ENCODE measurements at places on chromosomes 1 and 21.

DNA sequence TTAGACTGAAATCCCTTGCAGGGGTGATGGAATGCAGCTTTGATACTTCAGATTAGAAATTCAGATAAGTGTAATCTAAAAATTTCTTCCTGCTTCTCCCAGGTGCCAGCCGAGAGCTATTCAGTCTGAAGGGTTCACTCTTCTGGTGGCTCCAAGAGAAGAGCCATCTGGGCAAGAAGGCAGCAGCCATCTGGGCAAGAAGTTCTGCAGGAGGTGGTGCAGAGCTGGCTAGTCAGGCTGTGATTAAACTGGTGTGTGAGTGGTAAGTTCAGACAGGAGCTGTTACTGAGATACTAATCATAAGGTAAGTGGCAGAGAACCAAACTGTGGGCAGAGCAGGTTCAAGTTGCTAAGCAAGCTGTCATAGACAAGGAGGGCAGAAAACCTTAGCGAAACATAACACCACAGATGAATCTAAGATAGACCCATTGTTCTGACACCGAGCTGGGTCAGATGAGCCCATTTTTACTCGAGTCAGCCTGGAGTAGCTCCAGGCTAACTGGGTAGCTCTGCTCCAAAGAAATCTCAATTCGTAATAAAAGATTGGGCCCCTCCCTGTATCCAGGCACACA is 14.4 kb upstream of the TP53BP2 start:
- DNase-seq: no peak

DNA sequence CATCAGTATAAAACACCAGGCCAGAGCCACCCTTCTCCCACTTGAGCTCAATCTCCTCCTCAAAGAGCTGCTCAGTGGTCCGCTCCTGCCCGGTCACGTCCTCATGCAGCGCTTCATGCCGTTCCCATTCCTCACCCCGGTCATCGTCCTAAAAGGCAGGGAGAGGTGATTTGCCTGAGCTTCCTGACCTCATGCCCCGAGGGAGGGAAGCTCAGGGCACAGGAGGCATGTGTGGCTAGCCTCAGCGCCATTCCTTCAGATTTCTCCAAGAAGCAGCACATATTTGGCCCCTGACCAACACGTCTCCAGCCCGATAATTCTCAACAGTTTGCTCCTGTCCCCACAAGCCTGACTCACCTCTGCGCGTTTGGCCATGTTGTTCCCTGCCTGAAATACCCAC is 4.2 kb upstream of the GPN2 start:
- no peak for DNase-seq

- no peak for DNase-seq
Measured at GRCh38 chr1:186617926-186618325, 62.3 kb downstream of the PTGS2 start.

- DNase-seq: no peak
Measured at GRCh38 chr1:77371396-77371795, 89.6 kb downstream of the AK5 start.

DNA sequence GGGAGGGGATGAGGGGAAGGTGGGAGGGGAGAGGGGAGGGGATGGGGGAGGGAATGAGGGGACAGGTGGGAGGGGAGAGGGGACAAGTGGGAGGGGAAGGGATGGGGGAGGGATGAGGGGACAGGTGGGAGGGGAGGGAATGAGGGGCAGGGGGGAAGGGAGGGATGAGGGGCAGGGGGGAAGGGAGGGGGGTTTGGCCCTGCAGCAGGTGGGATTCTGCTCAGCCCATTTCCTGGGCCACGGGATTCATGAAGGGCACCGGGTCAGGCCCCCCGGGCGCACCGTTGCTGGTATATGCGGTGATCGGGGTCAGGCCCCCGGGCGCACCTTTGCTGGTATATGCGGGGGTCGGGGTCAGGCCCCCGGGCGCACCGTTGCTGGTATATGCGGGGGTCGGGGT is 15.1 kb upstream of the SAMD11 start:
- DNase-seq: no peak

- peak; percentile 66 for DNase-seq
Measured at GRCh38 chr21:45820171-45821091, 161.1 kb upstream of the COL6A1 start.

- DNase-seq: no peak
Measured at GRCh38 chr1:32099426-32099825, 8.4 kb upstream of the KPNA6 start.

DNA sequence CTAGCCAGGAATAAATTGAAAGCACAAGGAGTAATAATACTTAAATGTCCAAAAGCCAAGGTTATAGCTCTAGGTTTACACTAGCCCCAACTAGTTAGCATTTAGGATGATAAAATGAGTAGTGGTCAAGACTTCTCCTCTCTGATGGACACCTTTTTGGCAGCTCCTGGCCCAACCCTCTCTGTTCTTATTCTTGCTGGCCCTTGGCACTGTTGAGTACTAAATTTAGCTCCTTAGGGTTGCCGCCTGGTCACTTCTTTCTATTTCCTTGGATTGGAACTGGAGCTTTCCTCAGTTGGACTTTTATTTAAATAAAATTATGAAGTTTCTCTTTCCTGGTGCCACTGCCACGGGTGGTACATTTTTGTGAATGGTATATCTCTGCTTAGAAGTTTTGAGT is 28.3 kb downstream of the ARID1A start:
- DNase-seq: no peak

GRCh38 chr1:228209657-228210056 is 1.8 kb downstream of the OBSCN start:
- DNase-seq: no peak

DNA sequence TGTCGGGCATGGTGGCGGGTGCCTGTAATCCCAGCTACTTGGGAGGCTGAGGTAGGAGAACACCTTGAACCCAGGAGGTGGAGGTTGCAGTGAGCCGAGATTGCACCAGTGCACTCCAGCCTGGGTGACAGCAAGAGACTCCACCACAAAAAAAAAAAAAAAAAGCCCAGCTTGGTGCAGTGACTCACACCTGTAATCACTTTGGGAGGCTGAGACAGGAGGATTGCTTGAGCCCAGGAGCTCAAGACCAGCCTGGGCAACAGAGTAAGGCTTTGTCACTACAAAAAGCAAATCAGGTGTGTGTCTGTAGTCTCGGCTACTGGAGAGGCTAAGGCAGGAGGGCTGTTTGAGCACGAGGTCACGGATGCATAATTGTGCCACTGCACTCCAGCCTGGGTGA is 5.0 kb upstream of the H6PD start:
- no peak for DNase-seq

DNA sequence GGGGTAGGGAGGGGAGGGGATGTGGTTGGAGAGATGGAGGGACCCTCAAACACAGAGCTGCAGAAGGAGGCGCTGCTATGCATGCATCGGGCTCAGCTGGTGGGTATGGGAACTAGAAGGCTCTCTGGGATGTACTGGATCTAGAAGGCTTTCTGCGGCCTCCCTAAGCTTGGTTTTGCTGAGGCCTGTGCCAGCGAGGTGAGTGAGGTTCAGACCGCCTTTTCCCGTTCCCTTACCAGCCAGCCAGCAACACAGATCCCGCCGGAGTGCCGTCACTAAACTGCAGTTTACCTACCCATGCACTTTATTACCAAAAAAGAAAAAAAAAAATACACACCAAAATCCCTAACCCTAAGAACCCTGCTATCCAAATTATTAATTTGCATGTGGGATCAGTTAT is 180.2 kb downstream of the PRDM16 start:
- DNase-seq: no peak

- DNase-seq: no peak
Measured at GRCh38 chr1:58748666-58749065, 35.2 kb downstream of the JUN start.

- peak; percentile 60 for DNase-seq
Measured at GRCh38 chr1:178724728-178725465, at the start of gene RALGPS2. Gene RALGPS2 (plus strand): TSS chr1:178725244. CDS start chr1:178776765, 51,521 bp downstream.

GRCh38 chr1:23790696-23791515 is at the start of gene LYPLA2:
Gene LYPLA2 (plus strand): TSS chr1:23791145. CDS start chr1:23792683, 1,538 bp downstream.
- peak; percentile 93 for DNase-seq

DNA sequence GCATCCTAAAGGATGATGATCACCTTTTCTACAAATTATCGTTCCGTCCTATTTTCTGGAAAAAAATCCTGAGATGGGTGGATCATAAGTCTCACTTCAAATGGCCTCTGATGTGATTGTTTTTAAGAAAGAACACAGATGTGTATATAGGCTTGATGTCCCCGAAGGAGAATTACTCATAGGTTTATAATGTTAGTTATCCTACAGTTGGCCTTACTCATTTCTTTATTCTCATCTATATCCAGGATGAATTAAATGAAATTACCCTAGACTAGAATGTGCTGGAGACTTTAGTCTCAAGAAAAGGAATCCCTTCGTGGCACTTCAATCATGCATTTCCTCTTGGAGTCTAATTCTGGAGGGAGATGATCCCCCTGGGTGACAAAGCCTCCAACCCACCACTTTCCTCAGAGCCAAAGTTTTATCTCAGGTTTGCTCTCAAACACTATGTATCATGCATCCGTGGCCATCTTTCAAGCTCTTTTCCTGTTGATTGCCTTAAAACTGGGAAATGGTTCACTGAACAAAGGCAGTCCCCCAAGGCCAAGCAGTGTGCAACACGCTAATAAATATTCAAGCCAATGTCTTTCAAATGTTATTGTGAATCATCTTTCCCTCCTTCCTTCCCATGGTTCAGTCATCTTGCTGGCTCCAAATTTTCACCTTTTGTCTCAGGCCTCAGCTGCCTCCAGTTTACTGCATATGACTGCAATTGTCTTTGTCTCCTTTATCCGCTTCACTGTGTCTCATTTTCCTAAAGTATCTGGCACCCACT is 32.5 kb upstream of the SMYD2 start:
- no peak for DNase-seq

DNA sequence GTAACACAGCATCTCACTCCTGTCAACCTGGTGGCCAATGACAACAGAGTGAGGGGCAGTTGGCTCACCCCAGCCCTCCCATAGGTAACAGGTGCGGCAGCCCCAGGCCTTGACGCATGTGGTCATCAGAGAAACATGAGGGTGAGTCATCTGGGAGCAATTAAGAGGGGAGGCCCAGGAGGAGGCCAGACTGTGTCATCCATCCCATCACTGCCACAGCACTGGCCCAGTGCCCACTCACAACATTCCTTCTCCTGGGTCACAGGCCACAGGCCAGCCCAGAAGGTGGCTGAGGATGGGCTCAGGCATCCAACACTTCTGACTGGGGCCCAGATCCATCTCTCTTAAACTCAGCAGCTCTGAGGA is 17.1 kb downstream of the TEX35 start:
- no peak for DNase-seq

GRCh38 chr21:32800056-32800455 is 28.5 kb upstream of the PAXBP1 start:
- no peak for DNase-seq

- DNase-seq: no peak
Measured at GRCh38 chr1:33335020-33335419, 14.1 kb upstream of the A3GALT2 start.

DNA sequence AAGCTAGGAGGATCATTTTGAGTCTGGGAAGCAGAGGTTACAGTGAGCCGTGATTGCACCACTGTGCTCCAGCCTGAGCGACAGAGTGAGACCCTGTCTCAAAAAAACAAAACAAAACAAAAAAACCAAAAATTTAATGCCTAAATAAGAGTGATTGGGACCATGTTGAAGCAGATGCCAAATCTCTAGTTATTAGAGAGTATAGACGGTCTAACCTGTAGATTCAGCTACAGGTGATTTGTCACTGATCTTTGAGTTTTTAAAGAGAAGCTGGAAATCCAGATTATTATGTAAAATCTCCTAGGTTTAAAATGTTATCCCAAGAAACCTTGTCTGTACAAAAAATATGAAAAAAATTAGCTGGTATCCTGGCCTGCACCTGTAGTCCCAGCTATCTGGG is 11.5 kb downstream of the HDAC1 start:
- DNase-seq: no peak

- peak; percentile 45 for DNase-seq
Measured at GRCh38 chr1:30730346-30731108, 7.1 kb upstream of the MATN1 start.

GRCh38 chr1:38613996-38614395 is 245.6 kb downstream of the RRAGC start:
- DNase-seq: no peak

- no peak for DNase-seq
Measured at GRCh38 chr1:236089046-236089773, 24.3 kb upstream of the NID1 start.

- no peak for DNase-seq
Measured at GRCh38 chr1:159921251-159921650, 4.1 kb downstream of the TAGLN2 start.

GRCh38 chr21:42176859-42177258 is 42.1 kb upstream of the ABCG1 start:
- DNase-seq: no peak

- DNase-seq: no peak
Measured at GRCh38 chr1:115492019-115492595, 149.7 kb upstream of the VANGL1 start.

GRCh38 chr1:198117267-198117666 is 39.5 kb upstream of the NEK7 start:
- no peak for DNase-seq

DNA sequence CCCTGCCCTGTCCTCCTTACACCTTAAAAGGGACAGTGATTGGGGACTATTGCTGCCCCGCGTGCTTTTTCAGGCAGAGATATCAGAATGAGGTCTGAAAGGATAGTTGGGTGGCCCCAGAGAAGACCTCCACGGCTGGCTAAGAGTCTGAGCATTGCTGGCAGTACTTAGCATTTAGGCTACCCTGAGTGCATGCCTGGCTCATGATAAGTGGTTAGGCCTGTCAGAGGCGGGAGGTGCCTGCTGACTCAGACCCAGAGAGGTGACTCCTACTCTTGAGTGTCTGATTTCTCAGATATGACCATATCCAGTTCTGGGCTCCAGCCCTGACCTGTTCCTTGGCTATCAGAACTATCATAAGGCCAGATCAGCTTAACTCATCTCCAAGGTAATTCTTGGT is 213.7 kb downstream of the PBX1 start:
- DNase-seq: peak; percentile 64

DNA sequence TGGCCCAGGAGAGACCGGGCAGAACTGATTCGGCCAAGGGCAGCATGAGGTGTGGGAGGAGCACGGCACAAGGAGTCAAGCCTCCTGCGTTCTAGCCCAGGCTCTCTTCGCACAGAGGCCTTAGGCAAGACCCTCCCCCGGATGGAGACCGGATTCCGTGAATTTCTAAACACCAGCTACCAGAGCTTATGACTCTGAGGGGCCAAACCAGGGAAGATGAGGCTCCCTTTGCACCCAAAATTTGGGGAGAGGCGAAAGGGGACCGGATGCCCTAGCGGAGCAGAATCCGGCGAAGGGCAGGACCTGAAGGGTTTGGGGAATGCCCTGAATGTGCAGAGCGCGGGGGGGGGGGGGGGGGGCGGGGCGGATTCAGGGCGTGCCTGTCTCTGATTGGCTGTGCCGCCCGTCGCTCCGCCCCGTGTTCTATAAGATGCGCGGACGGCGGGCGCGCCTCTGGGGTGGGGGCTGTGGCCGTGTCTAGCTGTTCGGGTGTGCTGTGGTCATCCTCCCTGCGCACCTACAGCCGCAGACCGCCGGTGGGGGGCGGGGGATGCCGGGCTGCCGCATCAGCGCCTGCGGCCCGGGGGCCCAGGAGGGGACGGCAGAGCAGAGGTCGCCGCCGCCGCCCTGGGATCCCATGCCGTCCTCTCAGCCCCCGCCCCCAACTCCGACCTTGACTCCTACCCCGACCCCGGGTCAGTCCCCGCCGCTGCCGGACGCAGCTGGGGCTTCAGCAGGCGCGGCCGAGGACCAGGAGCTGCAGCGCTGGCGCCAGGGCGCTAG is at the start of gene TRNP1:
TSS of gene TRNP1 (plus strand) at position 456 of the 783 bp plus-strand sequence. CDS start at position 551, 95 bp downstream.
- peak; percentile 93 for DNase-seq

GRCh38 chr1:200692316-200692715 is 22.6 kb upstream of the DDX59 start:
- DNase-seq: no peak

Measured in pancreas (tissue), 10 donors.